ENCODE measurements at places on chromosomes 1 and 21.

DNA sequence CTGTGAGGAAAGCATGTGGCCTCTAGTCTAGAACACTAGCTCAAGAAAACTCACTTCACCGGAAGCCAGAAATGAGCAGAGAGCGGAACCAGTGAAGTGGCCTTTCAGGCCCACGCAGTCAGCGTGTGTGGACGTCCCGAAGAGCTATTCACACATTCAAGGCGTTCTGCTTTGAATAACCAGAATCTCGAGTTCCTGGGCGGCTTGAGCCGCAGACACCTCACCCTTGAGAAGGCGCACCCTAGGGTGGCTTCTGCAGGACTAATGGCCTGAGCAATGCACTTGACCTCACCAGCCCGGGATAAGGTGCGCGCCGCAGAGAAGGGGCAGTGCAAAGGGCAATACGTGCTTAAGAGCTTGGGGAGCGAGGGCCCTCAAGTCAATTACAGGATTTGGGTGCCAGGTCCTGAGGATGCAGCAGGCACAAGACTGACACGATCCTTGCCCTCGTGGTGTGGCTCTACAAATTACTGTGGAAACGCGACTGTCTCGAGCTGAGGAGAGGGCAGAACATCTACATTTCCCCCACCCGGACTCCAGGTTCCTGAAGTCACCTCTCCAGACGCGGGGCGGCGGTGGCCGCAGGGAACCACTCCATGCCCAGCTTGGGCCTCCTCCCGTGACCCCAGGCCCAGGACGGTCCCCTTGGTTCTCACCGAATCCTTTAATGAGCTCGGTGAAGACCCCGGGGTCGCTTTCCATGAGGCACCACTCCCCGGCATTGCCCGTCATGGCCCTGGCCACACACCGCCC is 455 bp downstream of the UCHL5 start:
- DNase-seq: peak; percentile 83

DNA sequence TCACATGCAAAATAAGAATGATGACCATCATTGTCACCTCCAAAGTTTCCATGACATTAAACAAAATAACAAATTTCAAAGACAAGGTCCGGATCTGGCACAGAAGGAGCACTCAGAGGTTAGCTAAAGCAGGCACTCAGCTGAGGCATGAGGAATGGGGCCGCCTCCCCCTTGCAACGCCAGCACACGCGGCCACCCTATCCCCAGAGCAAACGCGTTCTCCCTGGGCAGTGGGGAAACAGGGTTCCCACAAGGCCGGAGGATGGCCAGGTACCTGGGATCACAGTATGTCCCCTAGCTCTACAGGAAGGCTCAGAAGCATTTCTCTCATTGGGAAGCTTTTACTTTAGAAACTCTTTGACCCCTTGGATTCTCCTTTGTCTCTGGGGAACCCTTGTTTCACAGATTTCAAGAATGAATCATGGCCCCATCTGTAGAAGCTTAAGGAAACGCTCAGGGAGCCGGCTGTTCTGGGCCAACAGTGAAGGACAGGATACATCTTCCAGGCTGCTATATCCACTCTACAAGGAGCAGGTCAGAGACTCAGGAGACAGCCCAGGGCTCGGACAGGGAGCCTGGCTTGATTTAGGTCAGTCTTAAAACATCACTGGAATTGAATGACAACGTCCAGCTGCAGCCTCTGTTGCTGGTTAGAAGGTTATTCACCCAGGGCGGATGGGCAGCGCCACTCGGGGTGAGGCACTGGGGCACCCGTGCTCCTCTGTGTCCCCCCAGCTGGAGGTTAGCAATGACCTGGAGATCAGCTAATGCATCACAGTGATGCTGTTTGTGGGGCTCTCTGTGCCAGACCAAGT is 496.4 kb downstream of the NPHP4 start:
- DNase-seq: no peak

GRCh38 chr1:201681375-201681774 is 142.4 kb downstream of the NAV1 start:
- no peak for DNase-seq

DNA sequence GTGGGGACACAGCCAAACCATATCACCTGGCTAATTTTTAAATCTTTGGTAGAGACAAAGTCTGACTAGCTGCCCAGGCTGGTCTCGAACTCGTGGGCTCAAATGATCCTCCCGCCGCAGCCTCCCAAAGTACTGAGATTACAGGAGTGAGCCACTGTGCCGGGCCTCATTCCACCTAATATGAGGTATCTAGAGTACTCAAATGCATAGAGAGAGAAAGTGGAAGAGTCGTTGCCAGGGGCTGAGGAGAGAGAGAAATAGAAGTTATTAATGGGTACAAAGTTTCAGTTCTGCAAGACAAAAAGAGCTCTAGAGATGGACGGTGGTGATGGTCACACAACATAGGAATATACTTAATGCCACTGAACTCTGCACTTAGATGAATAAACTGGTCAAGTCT is 119.6 kb downstream of the TOMM20 start:
- peak; percentile 6 for DNase-seq

DNA sequence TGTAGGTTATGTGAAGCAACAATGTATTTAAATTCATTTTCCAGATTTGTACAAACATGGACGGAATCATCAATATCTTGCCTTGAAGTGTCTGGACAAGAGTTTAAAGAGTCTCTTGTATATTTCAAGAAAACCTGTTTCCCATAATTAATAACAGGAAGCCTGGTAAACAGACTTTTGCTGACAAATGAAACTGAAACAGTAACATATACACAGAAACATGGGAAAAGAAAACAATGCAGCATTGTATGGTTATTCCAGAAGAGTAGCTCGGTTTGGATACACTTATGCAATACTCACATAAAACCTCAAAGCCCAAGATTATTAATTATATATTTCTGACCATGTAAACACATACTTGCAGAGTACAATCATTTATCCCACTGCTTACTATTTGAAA is 265.5 kb downstream of the PTPRC start:
- no peak for DNase-seq

DNA sequence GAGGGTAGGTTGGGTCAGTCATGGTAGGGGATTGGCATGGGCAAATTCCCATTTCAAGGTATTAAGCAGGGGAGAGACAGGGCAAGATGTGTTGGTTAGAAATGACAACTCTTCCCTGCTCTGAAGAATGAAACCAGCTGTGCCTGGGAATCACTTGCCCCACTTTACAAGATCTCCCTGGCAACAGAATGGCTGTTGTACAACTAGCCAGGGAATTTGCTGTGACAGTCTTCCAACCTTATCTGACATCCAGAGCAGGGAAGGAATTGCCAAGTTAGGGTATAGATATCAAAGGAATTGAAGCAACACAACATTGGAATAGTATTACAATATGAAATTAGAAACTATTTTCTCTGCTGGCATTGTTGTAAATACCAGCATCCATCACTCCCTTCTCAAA is 154.7 kb downstream of the CACNA1E start:
- DNase-seq: no peak

- DNase-seq: peak; percentile 40
These were observed 6.4 kb downstream of the GABRD start for GRCh38 chr1:2025491-2025981.

DNA sequence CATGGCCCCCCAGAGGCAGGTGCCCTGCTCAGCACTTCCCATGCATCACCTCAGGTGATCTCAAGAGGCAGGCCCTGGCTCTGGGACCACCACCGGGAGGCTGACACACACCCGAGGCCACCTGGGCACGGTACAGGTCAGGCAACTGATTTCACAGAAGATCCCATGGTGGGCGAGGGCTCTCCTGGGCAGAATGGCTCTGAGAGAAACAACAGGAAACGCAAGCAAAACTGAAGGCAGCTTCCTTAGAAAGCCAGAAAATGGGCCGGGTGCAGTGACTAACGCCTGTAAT is 11.4 kb upstream of the SKI start:
- no peak for DNase-seq

GRCh38 chr1:71462247-71462646 is 381.4 kb upstream of the ZRANB2 start:
- no peak for DNase-seq

DNA sequence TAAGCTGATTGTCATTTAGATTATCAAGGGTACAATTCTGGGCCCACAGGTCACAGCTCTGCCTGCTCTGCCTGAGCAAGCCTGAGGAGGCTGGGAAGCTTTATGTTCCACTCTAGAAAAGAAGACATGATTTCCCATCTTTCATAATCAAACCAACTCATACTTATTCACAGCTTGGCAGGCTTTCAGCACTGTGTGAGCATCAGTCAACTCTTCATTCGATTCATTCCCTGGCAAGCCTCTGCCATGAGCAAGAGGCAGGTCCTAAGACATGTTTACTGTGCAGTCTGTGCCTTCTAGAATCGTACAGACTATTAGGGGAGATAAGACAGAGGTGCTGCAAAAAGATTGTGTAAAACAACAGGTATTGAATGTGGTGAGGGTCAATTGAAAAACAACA is 24.5 kb upstream of the KIRREL1 start:
- DNase-seq: no peak

DNA sequence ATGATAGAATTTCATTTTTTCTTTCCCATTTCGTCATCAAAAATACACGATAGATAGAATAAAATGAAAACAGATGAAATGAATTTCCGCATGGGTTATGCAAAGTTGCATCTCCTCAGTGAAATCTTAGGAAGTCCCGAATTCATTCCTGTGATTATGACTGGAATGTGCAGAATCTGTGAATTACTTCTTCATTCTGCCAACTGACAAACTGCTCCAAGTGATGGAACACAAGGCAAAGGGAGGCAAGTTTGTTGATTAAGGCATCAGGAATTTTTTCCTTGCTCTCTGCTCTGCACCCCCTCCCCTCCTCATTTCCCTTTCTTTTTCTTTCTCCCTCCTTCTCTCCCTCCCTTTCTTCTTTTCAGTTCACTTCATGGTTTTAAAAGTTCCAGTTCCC is 37.0 kb upstream of the ADGRL4 start:
- DNase-seq: no peak

DNA sequence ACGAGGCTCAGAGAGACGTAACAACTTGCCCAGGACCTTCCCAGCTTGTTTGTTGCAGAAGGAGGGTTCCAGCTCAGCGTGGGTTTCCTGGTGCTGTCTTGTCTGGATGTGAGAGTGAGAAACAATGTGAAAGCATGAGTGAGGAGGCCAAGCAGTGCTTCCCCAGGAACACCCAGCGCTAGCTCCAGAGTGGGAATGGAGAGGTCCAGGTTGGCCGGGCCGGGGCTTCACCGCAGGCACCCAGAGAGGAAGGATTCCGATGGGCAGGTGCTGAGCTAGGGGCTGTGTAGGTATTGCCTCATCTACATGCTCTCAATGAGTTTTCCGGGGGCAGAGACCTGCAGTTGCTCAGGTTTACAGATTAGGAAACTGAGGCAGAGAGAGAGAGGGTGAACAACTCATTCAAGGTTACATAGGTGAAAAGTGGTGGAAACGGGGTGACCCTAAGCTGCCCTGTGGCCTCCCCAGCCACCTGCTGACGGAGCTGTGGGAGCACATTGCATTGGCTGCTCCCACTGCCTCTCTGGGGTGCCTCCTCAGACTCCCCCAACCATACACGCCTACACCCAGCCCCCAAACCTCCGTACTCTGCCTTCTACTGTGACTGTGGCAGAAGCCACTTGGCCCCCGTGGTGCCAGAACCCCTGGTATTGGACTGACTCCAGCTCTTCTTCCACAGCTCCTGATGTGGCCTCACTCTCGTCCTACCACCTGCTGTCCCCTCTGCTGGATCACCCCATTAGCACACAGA is 51.2 kb downstream of the B3GALT5 start:
- no peak for DNase-seq

DNA sequence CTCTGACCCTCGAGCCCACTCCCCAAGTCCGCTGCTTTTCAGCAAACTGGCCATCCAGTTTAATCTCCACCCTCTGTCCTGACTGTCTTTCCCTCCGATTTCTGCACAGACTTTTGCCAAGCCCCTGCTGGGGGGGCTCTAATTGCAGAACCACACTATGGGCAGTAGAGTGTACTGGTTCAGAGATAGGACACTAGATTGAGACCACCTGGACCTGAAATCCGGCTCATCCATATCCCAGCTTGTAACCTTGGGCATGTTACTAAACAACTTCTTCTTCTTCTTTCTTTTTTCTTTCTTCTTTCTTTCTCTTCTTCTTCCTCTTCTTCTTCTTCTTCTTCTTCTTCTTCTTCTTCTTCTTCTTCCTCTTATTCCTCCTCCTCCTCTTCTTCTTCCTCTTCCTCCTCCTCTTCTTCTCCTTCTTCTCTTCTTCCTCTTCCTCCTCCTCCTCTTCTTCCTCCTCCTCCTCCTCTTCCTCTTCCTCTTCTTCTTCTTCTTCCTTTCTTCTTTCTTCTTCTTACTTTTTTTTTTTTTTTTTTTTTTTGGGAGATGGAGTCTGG is 7.7 kb downstream of the LRRC71 start:
- DNase-seq: no peak

- DNase-seq: no peak
These were observed 277.6 kb downstream of the PBX1 start for GRCh38 chr1:164836614-164837018.

- DNase-seq: no peak
These were observed 5.3 kb downstream of the HCN3 start for GRCh38 chr1:155282488-155283091.

GRCh38 chr1:231419147-231419546 is 2.9 kb downstream of the EGLN1 start:
- no peak for DNase-seq

GRCh38 chr21:38599381-38599975 is 101.2 kb upstream of the ERG start:
- DNase-seq: no peak

DNA sequence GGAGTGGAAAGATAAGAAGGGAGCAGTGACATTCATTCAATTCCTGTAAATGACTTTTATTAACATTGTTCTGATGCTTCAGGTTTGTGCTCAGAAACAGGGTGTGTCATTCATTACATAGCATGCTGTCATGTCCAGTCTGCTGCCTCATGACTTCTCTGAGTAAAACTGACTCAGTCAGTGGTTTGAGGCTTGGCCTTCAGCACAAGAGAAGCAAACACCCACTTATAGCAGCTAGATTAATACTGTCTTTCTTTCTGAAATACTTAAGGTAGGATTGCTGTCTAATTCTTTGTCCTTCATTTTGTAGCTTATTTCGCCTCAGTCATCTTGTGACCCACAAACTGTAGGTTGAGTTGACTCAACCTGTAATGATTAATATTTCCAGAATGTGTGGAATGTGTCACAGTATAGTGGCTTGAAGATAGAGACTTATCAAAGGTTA is 32.9 kb downstream of the RASAL2 start:
- no peak for DNase-seq

DNA sequence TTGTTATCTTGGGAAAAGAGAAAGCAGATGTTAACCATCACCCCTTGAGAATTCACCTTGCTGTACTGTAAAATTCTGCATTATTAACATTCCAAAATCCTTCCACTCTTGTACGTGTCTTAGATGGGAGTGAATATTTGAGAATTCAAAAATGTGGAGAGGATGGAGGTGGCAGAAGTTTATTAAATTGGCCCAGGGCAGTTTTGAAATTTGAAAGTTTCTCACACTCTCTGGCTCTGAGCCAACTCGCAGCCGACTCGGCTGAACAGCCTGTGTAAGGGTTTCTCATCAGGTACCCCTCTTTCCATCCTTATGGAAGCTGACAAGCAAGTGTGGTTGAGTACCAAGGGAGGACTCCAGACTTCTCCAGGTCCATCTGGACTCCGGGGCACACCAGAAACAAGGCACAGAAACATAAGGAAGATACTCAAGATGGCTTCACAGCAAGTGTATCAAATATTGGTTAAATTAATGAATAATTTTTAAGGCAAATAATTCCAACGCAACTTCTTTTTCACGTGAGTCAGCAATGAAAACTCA is 45.1 kb downstream of the RRAGC start:
- no peak for DNase-seq
